ENCODE measurements at places on chromosomes 12 and 14.

DNA sequence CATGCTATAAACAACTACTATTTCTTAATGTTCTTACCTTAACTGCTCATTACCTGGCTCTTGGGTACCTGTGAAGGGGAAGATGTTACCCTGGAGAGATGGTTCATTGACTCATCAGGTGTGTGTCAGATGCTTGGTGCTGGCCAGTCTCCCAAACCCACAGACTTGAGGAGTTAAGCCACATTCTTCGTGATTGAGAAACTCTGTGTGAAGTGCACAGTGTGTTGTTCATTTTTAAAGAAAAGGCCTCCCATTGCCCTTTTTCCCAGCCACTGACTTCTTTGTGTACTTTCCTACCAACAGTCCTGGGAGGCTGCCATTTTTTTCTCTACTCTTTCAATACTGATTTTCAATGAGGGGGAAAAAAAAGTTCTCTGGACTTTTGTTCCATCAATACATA, 3.2 kb downstream of the MGST1 start:
- DNase-seq = no peak

DNA sequence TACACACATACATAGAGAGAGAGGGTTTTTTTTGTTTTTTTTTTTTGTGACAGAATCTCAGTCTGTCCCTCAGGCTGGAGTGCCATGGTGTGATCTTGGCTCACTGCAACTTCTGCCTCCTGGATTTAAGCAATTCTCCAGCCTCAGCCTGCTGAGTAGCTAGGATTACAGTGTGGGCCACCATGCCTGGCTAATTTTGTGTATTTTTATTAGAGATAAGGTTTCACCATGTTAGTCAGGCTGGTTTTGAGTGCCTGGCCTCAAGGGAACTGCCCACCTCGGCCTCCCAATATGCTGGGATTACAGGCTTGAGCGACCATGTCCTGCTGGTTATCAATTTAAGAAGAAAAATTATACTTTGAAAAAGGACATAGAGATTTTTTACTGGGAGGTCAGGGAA, 710.6 kb downstream of the SLC6A15 start:
- no peak for DNase-seq

DNA sequence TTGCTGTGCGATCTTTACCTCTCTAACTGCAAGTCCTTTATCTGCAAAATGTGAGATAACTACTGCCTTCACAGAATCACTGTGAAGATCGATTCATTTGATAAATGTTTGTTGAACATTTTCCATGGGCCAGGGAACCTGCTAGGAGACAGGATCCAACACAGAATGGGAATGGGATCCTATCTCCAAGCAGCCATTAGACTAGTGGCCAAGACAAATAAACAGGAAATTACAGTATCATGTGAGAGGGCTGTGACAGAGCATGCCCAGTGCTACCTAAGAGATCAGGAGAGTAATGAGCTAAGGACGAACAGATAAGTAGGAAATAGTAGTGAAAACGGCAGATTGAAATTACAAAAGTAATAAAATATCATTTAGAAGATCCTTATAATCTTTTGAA, 105.7 kb downstream of the GRIN2B start:
- DNase-seq = no peak

GRCh38 chr12:68904351-68904962, 28.5 kb downstream of the CPM start:
- no peak for DNase-seq

- DNase-seq = no peak
Measured at GRCh38 chr14:52399104-52399503, 85.0 kb downstream of the PTGER2 start.

GRCh38 chr14:23407516-23408306, at the start of gene MYH6:
Gene MYH6 (minus strand): TSS chr14:23408273. CDS start chr14:23407223, 1,050 bp downstream.
- no peak for DNase-seq

GRCh38 chr12:80135624-80136023, 36.3 kb downstream of the OTOGL start:
- DNase-seq = no peak

DNA sequence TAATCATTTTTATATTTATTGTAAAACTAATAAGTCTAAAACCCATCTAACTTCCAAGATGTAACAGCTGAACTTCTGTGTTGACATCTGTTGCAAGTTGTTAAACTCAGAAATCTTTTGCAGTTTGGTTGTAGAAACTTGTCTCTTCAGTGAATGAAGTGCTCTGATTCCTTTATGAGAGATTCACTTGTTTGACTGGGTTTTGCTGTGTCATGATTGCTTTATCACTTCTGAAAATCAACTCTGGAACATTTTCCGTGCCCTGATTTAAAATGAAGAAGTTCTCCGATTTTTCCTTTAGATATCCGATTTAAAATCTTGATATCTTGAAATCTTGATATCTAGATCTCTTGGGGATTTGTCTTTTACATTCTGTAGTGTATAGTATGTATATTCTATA, 65.1 kb downstream of the DIP2B start:
- DNase-seq = no peak

- DNase-seq = no peak
Measured at GRCh38 chr12:91538418-91538817, 355.8 kb upstream of the DCN start.

DNA sequence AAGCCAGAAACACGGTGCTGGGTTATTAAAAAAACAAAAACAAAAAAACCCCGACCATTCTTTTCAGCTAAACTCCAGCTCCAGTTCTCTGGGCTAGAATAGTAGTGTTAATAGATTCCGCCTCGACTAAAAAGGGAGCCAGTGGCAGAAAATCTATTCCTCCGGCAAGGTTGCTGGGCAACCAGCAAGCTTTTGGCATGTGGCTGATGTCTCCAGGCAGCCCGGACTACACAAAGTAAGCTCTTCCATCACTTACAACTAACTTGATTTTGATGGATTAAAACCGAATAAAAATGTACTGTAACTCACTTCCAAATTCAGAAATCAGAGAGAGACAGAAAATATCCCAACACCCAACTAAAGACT, 126.4 kb upstream of the FOXN3 start:
- no peak for DNase-seq

GRCh38 chr12:52063981-52064649, 5.7 kb upstream of the ATG101 start:
- DNase-seq = no peak

DNA sequence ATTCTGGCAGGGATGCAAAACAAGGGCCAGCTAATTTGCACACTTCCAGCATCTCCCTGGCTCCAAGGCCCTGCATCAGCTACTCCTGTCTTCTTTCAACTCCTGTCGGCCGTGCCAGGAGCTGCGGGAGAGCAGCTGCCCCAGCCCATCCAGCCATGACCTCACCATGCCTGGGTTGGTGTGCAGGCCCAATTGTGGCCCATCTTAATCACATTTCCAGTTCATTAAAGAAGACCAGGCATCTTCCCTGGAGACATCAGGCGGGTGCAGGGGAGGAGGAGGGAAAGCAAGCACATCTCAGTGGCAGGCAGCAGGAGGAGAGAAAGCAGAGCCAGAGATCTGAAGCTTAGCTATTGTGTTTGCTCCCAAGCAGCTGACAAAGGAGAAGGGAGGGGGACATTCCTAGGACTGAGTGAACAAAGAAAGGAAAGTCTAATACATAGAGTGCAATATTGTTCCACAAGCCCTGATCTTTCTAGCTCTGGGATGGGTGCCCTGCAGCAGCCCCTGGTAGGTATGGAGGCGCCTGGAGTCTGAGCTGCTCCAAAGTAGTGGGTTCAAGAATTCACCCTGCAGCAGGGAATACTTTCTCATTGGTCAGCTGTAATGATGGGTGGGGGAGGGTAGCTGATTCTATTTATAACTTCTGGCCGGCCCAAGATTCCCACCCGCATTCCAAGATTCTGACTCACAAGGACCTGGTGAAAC, 40.1 kb downstream of the VWF start:
- DNase-seq = no peak

- DNase-seq = no peak
Measured at GRCh38 chr12:48815126-48816110, 2.9 kb upstream of the CACNB3 start.

DNA sequence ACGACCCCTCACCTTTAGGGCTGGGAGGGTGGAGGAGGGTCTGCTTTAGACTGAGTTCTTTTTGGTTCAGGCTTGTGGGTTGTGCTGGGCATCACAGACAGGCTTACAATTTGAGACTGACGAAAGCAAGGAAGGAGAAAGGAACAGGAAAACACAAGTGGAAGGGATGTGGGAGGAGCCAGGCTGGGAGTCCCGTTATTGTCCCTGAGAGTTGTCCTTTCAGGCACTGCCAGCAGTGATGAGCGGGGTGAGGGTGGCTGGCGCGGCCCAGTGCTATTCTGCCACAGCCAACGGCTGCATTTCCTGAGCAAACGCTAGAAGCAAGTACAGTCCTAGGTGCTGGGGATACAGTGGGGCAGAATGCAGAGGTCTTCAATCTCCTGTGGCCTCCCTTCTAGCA, 29.2 kb upstream of the TSPAN9 start:
- DNase-seq = no peak

DNA sequence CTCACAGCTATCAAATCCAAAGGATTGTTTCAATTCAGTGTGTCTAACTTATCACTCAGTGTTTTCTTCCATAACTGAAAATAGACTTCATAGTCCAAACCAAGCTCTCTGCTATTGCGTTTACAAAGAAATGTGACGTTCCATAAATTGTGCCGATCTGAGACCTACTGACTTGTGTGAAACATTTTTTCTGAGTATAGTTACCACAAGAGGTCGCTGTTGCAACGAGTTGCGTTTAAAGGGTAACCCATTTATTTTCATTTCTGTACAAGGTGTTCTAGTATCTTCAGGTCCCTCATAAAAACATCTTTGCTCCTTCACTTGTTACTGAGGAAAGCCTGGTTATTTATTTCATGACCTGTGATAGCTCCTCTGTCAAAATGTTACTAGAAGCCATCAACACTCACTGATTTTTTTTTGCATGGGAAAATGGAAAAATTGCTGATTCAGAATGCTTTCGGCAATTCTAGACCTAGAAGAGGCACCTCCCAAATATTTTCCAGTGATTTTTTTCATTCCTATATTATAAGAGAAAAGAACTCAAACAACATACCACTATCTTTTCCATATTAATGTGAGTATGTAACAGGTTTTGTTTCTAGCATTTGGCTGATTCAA, 60.9 kb upstream of the OR4E1 start:
- no peak for DNase-seq

DNA sequence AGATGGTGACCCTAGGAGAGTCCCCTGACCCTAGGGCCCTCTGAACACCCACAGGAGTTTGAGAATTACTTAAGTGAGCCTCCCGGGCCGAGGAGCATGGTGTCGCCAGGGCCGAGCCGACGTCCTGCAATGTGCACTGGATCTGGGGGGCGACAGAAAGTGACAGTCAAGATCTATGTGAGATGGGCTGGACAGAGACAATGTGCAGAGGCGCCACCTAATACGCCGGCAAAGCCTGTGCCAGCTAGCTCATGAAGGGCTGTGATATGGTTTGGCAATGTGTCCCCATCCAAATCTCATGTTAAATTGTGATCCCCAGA, 11.6 kb downstream of the MMAB start:
- no peak for DNase-seq

DNA sequence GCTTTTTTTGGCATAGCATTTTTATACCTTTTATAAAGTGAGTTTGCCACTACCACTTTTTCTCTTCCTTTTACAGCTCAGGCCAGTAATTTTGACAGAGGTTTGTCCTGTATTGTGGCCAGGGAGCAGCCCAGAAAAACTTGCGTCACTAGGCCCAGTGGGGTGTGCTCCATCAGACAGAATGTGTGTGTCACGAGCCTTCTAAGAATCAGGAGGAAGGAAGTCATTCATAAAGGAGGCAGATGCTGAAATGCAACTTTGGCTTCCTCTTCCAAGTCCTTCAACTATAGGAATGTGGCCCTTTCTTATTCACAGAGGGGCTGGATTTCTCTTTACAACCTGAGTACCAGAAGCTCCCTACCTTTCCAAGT, 10.1 kb upstream of the RAB35 start:
- no peak for DNase-seq

GRCh38 chr12:16370096-16370495, 22.7 kb downstream of the MGST1 start:
- no peak for DNase-seq

GRCh38 chr14:73342670-73343069, 105.4 kb downstream of the PAPLN start:
- DNase-seq = no peak

DNA sequence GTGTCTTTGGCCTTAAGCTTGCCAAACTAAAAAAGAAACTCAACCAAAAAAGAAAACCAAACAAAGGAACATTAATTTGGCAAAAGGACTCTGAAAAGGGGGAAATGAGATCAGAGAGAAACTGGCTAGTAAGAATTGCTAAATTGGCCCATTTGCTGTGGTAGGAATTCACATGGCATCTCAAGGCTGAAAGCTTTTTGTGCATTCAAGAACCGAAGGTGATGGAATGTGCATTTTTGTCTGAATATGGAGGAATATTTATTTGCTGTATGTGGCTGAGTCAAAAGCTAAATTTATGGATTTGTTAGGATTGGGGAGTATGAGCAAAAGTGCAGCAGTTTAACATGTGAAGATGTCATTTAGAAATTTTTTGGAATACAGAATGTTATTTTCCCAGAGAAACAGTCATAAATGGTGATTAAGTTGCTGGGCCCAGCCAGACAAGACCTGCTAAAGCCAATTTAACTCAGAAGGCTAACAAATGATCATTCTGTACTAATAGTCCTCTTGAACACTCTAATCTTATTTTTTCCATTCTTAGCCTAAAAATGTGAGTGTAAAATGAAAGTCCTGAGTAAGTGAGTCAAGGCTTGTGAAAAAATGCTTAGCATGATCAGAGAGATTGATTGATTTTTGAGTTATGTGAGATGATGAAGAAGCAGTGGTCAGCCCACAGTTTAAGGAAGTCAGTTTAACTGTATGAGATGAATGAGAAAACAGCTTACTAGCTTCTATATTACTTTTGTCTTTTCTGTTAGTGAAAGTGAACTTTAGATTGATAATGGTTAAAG, 94.1 kb downstream of the ANO6 start:
- DNase-seq = no peak

GRCh38 chr14:51424561-51425251, 184.7 kb downstream of the TMX1 start:
- DNase-seq = no peak

DNA sequence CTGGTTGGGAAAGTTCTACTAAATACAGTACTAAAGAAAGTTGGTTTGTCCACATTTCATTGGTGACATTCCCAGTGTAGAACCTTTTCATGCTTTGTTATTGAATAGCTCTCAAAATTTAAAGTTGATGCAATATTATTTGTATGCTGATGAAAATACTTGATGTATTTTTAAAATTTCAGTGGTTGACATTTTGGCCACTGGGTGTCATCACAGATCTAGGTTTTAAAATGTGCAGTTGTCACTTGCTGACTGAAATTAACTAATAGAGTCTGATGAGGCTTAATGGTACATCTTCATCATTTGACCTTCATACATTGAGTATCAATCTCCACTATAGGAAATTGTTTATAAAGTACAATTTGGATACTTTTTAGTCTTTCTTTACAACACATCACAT, 37.1 kb downstream of the CMAS start:
- no peak for DNase-seq

DNA sequence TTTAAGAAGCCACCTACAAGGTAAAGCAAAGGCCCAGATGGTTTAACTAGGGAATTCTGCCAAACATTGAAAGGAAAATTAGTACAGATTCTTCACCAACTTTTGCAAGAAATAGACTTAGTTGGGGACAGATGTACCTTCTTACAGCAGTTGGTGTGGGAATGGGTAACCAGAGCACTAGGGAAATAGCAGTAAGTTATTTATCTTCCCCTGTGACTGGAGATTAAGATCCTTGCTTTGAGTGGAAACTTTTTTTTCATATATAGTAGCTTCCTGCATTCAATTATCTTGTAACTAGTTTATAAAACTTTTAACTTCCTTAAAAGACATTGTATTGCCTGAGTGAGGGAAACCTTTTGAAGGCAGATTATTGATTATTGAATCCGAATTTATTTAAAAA, 44.2 kb downstream of the ARID2 start:
- no peak for DNase-seq
